ENCODE measurements at places on chromosomes 6 and 20.
A peak's percentile ranks its signal among the peaks of the same experiment; 100 is the strongest.

GRCh38 chr20:5608104-5608441 lies 142.1 kb upstream of the SHLD1 start:
- DNase-seq = no peak

GRCh38 chr20:56414842-56415765 lies 3.0 kb downstream of the CASS4 start:
- no peak for DNase-seq

DNA sequence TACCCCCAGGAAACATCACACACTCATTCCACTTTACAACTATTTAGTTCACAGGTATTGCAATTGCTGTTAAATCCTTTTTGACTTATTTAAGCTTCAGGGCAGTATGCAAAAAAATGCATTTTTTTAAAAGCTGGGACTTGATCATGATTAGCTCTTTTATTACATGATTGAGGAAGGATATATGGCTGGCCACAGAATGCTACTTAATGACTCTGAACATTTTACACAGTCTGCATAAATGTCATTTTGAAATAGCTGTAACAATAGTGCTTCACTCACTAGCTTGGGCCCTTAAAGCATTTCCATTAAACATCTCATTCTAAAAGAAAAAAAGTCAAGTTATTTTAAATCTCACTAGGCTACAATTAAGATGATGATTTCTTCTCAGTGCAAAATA lies 429.7 kb downstream of the FRK start:
- no peak for DNase-seq

- peak; percentile 76 for DNase-seq
These were observed 129.1 kb upstream of the SMLR1 start for GRCh38 chr6:130697995-130698535.

- DNase-seq = no peak
These were observed 47.2 kb downstream of the METTL24 start for GRCh38 chr6:110310861-110311446.

- DNase-seq = peak; percentile 60
These were observed 9.2 kb downstream of the ITPA start for GRCh38 chr20:3218307-3218988.

DNA sequence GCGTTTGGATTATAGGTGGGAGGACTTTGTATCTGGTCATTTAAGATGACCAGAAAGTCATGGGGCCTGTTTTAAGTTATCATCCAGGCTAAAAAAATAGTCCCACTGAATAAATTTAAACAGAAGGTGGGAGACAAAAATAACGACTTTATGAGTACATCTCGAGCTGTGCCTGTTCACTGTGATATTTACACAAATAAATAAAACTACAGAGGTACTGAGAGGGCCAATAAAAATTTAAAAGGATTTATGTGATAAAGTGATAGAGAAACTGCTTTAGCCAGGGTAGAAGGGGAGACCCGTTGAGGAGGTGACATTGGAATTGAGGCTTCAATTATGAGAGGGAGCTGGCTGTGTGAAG lies 53.4 kb upstream of the PMEPA1 start:
- no peak for DNase-seq

DNA sequence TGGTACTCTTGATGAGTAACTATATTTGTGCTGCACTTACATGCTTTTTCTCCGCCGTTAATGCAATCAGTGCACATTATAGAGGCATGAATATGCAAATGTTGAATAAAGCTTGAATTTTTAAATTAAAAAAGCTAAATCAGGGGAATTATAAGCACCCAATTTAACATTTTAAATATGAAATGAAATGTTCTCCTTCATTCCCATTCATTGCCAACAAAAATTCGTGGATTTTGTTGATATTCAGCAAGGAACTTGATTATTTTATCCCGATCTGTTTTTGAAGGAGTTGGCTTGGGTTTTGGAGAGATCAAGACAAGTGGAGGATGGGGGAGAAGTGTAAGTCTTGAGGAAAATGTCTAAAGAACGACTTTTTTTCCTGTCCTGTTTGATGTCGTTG lies 318.7 kb upstream of the SOX4 start:
- no peak for DNase-seq

DNA sequence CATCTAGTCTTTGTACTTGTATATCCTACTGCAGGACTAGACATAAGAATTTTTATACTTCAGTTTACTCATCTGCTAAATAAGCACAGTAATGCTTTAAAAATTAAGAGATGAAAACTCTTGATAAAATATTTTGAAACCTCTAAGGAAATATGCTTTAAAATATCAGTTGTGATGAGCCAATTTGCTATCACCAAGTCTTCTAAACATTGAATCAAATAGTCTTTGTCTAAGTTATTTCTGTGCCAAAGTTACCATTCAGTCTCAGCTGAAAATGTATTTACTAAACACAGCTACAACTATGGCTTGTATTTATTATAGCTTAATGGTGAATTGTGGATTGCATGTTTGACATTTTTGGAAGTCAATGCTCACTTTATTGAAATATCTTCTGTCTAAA lies 46.2 kb upstream of the RFPL4B start:
- no peak for DNase-seq

DNA sequence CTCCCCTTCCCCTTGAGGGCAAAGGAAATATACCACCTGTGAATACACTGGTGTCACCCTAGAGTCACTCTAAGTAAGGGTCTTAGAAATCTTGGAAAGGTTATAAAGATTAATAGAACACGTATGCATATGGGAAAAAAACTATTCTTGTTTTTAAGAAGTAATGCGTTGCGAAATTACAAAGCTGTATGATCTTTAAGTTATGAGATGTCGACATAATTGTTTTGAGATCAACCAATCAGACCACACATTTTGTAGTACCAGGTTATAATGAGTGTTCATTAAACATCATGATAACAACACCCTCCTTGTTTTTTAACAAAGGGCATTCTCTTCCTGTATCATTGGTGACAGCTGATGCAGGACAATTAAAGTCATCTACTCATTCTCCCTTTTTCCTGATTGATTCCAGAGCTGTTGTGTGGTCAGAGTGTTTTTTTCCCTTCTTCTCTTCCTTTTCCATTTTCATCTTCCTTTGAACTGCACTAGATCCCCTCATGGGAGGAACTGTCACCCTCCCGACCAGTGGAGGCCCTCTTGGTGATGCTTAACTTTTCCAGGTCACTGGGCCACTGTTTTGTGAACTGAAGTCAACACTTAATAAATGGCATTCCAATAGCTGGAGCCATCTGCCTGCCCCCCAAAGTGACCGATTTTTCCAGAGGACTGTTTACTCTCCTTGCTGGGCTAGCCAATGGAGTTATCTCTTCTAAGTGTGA lies 37.0 kb downstream of the PRDM1 start:
- DNase-seq = peak; percentile 46
